Fibroblast of skin of left quadriceps (primary cell): ENCODE measurements at places on chromosomes 3 and 15.

GRCh38 chr15:54033356-54033860 is 55.2 kb downstream of the UNC13C start:
- no peak for DNase-seq

- DNase-seq = peak; percentile 82
Measured at GRCh38 chr15:72230197-72231065, 559 bp downstream of the PKM start.

DNA sequence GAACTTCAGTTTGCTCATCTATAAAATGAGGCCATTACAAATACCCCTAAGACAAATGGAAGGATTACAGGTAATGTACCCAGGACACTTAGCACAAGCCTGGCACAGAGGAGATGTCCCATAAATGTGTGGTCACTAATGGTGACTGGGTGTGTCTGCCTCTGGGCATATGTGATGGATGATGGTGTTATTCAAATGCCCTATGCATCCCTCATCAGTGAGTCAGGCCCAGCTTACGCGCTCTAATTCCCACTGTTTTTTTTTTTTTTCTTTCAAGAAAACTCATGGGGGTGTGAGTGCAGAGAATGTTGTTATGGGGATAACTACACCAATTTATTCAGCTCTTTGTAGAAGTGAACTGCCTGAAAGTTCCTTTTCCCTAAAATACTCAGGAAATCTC is 23.6 kb upstream of the KIF23 start:
- no peak for DNase-seq

DNA sequence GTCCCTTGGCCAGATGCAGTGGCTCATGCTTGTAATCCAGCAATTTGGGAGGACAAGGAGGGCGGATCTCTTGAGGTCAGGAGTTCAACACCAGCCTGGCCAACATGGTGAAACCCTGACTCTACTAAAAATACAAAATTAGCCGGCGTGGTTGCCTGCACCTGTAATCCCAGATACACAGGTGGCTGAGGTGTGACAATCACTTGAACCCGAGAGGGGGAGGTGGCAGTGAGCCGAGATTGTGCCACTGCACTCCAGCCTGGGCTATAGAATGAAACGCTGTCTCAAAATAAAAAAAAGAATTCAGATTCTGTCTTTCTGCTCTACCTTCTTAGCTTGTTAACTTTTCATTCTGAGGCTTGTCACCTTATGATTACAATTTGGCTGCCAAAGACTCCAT is 22.1 kb downstream of the MYO5A start:
- DNase-seq = no peak

DNA sequence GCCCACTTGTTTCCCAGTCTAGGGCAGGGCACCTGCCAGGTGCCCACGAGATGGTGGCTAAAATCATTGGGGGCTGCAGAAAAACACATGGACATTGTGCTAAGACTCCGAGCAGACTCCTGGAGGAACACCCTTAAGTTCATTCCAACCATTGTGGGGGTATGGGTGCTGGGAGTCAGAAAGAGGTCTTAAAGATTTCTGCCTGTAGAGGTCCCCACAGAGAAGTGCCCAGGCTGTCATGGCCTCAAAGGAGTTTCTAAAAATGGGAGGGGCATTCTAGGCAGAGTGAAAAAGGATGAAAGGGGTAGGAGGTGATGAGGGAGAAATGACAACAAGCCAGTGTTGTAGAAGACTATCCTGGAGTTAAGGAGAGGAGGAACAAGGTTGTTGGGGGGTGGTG is 17.1 kb downstream of the RBP1 start:
- no peak for DNase-seq

GRCh38 chr15:62165104-62165792 is at the start of gene C2CD4B:
Gene C2CD4B, minus strand, starts transcription at chr15:62165285. Its CDS starts 301 bp downstream, at chr15:62164984.
- DNase-seq = no peak

- no peak for DNase-seq
Measured at GRCh38 chr3:153881201-153881600, 240.0 kb upstream of the ARHGEF26 start.

- peak; percentile 74 for DNase-seq
Measured at GRCh38 chr15:100686725-100687473, 84.5 kb downstream of the ASB7 start.

DNA sequence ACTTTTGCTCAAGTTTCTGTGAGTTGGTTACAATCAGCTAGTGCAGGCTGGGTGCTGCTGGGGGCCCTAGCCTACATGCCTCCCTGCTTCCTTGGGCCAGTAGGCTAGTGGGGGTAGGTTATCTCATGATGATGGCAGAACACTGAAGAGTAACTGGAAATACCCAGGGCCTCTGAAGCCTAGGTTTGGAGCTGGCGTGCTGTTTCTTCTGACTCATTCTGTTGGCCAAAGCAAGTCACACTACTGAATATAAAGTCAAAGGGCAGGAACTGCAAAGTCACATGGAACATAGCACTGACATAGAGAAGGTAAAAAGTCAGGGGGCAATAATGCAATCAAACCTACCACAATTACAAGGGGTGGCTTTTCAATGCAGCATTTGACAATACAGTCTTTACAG is 34.5 kb downstream of the RASGRP1 start:
- no peak for DNase-seq

DNA sequence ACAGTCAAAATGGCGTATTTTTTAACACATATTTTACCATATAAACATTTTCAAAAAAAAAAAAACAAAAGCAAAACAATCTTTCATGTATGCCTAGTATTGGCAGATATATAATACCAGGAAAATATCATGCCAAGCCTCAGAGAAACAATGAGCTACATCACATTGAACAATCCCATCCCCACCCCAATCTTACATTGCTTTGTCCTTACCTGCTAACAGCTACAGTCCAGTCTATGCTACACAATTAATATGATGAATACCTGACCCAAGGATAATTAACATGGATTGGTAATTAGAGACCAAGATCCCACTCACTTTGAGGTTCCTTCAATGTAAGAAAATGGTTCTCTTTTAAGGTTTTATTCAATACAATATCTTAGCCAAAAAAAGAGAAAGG is 7.6 kb upstream of the SATB1 start:
- no peak for DNase-seq

DNA sequence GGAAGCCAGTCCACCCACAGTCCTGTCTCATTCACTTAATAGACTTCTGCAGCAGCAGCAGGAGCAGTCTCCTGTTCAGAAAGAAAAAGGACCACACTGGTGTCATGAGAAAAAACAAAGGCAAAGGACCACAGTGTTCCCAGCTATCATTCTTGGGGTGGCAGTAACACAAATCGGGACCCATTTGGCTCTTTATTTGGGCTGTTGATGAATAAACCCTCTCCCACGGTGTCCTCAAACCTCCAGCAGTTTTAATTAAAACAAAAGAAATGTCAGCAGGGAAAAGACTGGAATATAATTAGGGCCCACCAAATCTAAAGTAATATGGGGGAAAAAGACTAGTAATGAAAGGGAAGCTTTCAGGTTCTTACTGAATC is 210.5 kb upstream of the SLC2A2 start:
- no peak for DNase-seq

- DNase-seq = no peak
Measured at GRCh38 chr3:21534462-21534861, 216.5 kb downstream of the ZNF385D start.

DNA sequence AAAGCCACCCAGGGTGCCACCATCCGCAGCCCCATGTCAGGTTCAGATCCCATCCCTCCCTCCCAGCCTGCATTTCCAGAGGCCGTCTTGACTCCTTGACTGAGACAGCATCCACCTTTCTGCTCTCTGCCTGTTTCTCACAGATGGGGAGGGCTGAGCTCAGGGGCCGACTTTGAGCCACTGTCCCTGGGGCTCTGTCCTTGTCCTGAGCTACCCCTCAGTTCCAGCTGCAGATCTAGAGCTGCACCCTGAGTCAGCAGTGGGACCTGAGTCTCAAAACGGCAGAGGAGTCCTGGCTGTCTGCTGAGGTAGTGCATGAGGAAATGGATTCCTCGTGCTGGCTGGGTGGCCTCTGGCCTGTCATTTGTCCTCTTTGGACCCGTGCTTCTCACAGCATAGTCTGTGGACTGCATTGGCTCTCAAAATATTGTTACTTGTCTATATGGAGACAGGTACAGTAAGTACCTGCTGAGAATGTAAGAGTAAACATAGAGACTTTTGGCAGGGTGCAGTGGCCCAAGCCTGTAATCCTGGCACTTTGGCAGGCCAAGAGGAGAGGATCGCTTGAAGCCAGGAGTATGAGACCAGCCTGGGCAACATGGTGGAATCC is 22.3 kb downstream of the RPLP1 start:
- DNase-seq = no peak

DNA sequence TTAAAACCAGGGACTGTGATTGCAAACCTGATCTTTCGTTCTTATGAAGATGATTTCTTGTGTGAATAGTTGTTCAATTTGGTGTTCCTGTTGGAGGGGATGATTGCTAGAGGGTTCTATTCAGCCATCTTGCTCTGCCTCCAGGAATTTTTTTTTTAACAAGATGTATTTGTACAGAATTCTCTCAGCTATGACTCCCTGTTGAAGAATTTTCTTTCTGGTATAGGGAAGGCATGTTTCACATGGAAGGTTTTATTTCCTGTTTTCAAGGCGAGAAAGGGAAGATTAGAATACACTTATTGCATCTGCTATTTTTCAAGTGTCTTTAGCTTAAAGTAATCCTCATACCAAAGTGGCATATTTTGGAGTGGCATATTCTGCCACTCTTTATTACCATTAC is 5.6 kb upstream of the LRRC34 start:
- no peak for DNase-seq

DNA sequence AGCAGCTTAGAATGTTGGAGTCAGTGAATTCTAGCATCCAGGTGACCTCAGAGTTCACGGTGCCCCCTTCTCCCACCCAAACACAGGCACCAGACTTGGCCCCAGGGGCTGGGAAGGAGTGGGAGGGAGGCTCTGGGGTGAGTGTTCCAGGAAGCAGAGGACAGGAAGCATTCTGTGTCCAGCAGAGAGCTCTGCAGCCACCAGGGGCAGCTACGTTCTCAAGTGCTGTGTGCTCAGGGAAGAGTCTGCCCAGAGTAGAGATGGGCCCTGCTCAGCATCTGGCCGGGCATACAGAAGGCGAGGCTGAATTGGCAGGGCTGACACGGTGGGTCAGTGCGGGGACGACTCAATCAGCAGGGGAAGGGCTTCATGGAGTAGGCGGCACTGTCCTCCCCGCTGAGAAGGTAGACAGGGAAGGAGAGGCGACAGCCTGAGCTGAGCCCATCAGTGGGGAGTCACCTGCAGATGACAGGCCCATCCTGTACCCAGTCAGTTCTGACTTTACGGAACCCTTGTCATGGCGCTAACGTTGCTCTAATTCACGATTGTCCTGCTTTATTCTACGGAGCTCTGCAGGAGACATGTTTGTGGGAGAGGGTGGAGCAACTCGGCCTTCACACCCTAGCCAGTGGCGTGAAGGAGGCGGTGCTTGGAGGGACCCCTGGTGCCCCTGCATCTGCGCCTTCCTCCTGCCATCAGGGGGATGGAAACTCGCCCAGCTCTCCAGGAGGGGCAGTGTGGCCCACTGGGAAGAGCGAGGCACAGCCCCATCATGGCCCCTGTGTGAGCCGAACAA is 82.2 kb downstream of the C3orf70 start:
- no peak for DNase-seq

- no peak for DNase-seq
Measured at GRCh38 chr15:89735773-89736172, 15.3 kb downstream of the MESP1 start.

DNA sequence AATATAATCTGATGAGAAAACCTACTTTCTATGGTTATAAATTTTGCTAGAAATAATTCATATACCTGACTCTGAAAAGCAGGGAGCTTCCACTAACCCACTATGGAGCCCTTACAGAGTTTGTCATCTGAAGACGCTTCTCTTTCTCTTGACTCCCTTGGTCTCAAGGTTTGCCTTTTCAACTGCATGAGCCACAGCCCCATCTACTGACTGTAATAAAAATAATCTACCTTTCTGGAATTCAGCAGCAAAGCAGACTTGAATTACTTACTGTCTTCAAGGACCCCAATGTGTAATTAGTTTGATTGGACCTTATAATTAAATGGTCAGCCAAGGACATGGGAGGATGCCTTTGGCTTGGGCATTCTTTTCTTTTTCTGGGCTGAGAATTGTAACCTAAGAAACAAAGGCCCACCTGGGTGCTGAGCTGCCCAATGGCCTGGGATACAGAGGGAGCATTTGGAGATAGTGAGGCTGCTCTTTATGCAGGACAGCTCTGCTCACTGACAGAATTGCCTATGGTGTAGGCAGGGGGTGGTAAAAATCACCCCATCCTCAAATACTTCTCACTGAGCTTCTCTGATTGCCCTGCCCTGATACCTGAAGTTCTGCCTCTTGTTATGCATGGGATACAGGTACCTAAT is 178.6 kb upstream of the TRIM42 start:
- no peak for DNase-seq

DNA sequence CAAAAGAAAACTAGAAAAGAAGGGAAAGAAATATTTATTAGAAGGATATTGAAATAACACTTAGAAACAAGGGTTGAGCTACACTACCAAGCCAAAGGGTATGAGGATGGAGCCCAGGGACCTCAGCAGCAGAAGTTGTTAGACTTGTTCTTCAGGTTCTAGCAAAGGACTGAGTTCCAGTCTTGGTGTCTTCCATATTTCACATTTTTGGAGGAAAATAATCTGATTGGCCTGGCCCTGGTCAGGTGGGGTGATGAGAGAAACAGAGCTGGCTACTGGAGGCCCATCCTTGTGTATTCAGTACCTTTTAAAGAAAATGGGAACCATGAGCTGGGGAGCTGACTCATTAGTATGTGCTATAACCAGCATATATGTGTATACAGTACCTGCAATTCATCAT is 28.2 kb downstream of the PPP4R2 start:
- DNase-seq = no peak

GRCh38 chr15:40151499-40151898 is 9.4 kb upstream of the BUB1B start:
- no peak for DNase-seq

DNA sequence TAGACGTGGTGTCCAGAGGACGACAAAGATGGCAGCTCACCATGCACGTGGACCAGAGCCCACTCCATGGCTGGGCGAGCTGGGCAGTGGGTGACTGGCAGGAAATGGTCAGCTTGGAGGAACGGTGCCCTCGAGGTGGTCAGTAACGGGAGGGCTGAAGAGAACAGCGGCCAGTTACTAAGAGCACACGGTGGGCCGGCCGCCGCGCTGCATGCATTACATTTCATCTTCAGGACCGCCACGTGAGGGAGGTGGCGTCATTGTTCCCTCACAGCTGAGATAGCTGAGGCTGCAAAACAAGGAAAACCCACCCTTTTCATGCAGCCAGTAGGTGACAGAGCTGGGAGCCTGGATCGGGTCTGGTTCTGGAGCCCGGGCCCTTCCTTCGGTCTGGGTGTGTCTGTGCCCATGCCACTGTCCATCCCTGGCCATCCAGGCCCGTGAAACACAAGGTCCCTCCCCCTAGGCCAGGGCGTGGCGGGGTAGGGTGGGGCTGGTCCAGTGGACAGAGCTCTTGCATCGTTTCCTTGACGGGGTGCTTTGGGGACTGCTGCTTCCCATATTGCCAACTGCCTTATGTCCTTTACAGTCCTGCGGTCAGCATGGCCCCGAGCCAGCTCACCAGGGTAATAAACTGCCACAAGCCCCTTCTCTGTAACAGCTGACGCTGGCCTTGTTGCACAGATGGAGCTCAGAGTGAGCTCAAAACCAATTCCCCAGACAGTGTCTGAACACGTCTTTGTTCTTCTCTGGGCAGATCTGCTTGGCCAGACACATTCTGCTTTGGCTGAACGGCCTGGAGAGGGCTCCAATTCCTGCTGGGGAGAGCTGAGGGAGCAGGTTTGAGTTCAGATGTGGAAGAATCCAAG is 51.8 kb downstream of the RGMA start:
- DNase-seq = peak; percentile 24

GRCh38 chr3:13009132-13009945 is 63.9 kb downstream of the IQSEC1 start:
- no peak for DNase-seq

- no peak for DNase-seq
Measured at GRCh38 chr3:70726096-70726938, 413.9 kb upstream of the MDFIC2 start.
